ENCODE measurements at places on chromosomes 3 and 15. TPM values are rescaled to one million over a fixed set of nuclear protein-coding genes. Genes with fewer than 3 reads are reported as not detected.

NUP210 gene
- total RNA-seq, result 5.5 TPM

GOLGA6L10 gene
- 1.9 TPM for total RNA-seq

SLC12A8 gene
- 2.5 TPM for total RNA-seq

TMED3 gene
- 20.6 TPM for total RNA-seq

ARNT2 gene
- total RNA-seq, result 16.6 TPM

OR5H14 gene
- not detected for total RNA-seq

SCN5A gene
- 2.7 TPM for total RNA-seq

PLCL2 gene
- total RNA-seq, result 33.5 TPM

CCDC191 gene
- total RNA-seq, result 13.9 TPM

BSN gene
- 0.62 TPM for total RNA-seq

ZNF80 gene
- total RNA-seq, result not detected

ALDH1L1 gene
- total RNA-seq, result 4.1 TPM

OR4F15 gene
- total RNA-seq, result not detected

CLDN16 gene
- 0.53 TPM for total RNA-seq

LEO1 gene
- total RNA-seq, result 11.9 TPM

TMC3 gene
- 0.13 TPM for total RNA-seq

KY gene
- total RNA-seq, result 3.3 TPM

CHRFAM7A gene
- 4.7 TPM for total RNA-seq

LYZL4 gene
- not detected for total RNA-seq

RHOV gene
- 0.22 TPM for total RNA-seq

ANKUB1 gene
- total RNA-seq, result 2.8 TPM

GLT8D1 gene
- total RNA-seq, result 55.8 TPM

COLQ gene
- total RNA-seq, result 6.3 TPM

PIF1 gene
- total RNA-seq, result 0.76 TPM

PHLDB2 gene
- total RNA-seq, result 150 TPM

CCDC80 gene
- 143 TPM for total RNA-seq

CCPG1 gene
- 90.6 TPM for total RNA-seq

SLC2A2 gene
- total RNA-seq, result not detected

LMOD3 gene
- total RNA-seq, result 0.09 TPM

NPRL2 gene
- 20.6 TPM for total RNA-seq

RPL14 gene
- total RNA-seq, result 1,368 TPM

UCN2 gene
- not detected for total RNA-seq

FBXL2 gene
- 22.4 TPM for total RNA-seq

CRYGS gene
- 4.5 TPM for total RNA-seq

SLC25A36 gene
- total RNA-seq, result 96.6 TPM

TTLL13 gene
- 0.71 TPM for total RNA-seq

DZIP1L gene
- total RNA-seq, result 37.5 TPM

DUOXA2 gene
- not detected for total RNA-seq

SGO1 gene
- total RNA-seq, result 0.31 TPM

CHRNA3 gene
- total RNA-seq, result not detected

ERICH6 gene
- 0.49 TPM for total RNA-seq

ECE2 gene
- not detected for total RNA-seq

GHSR gene
- not detected for total RNA-seq

Data from sciatic nerve (tissue), 2 donors.